Cardiac septum (tissue), 1 donor: ENCODE measurements at places on chromosomes 1 and 21. TPM values are rescaled to one million over a fixed set of nuclear protein-coding genes. Genes with fewer than 3 reads are reported as not detected.

The CALML6 gene
- 0.16 TPM for total RNA-seq

The LCE1C gene
- not detected for total RNA-seq

The SLC45A3 gene
- total RNA-seq: 1.8 TPM

The SERTAD4 gene
- total RNA-seq: 3.7 TPM

The FAM167B gene
- total RNA-seq: 5.4 TPM

The ZNF593 gene
- 23.2 TPM for total RNA-seq

The FOXO6 gene
- total RNA-seq: 2.0 TPM

- DNase-seq: no peak
These were observed 36.1 kb downstream of the B3GALT5 start for GRCh38 chr21:39648879-39649278.

DNA sequence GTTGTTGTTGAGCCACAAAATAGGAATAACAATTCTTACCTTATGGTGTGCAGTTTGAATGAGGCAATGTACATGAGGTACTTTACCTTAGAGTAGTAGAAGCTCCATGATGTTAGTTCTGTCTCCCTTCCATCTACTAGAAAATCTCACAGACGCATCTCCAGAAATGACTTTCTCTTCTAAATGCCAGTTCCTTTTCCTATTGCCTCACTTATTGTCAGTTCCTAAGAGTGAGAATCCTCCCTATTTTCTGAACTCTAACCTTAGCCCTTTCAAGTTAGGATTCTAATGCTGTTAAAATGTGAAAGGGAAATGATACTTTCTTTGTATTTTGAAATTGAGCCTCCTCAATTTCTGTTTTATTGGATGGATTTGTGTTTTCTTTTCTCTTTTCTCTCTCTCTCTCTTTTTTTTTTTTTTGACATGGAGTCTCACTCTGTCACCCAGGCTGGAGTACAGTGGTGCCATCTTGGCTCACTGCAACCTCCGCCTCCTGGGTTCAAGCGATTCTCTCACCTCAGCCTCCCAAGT lies 18.6 kb upstream of the MAPKAPK2 start:
- no peak for DNase-seq

GRCh38 chr1:22516906-22517571 lies 46.2 kb upstream of the EPHA8 start:
- no peak for DNase-seq

DNA sequence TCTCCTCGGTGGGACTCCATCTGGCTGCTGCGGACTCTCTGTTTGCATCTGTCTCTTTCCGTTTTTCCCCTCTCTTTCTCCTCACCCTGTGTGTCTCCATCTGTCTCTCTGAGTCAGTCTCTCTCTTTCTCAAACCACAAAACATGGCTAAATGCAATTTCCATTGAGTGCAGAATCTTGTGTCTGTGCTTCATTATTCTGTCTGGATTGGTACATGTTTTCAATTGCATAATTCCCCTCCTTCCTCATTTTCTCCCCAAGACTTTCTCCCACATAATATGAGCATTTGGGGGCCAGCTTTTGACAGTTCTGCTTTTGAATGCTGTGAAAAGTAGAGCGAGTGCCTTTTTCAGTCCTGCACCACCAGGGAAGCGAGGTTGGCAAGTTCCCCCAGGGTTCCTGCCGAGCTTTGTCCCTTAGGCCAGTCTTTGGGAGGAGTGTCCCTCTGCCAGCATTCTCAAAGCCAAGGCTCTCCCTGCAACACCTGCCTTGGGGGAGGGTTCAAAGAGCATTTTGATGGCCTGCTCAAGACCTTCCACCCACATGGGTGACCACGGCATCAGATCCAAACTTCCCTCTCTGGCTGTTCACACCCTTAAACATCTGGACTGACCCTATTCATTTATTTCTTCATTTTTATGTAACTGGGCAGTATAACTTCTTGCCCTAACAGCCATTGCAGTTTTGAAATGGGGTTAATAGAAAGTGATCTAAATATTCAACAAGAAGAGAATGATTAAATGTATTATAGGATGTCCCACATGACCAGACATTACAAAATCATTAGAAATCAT lies 32.8 kb upstream of the SCMH1 start:
- DNase-seq: no peak

- no peak for DNase-seq
These were observed 17.6 kb upstream of the SLC30A1 start for GRCh38 chr1:211596418-211597181.

DNA sequence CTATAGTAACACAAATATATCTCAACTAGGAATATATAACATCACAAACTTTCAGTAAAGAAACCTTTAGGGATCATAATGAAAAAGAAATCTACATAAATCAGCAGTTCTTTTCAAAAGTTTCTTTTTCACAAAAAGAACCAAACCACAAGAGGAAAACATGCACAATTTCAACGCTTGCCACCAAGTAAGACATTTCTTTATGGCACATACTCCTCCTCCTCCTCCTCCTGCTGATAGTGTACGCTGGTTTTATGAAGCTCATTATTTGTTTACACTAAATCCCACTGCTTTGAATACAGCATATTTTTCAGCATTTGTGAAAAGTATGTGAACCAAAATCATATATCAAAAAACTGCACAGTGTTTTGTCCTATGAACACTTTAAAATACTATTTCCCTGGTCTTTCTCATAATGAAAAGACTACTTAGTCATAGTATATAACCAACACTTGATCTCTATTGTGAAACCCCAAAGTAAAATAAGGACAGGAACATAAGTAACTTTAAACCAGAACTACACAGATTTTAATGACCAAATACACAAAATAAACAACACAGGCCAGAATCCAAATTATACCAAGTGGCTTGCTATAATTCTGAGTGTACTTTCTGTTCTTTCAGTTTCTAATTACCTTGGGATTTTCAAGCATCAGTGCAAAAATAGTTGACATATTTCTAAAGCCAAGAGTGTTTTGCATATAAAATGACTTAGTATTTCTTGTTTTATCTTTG lies 184.2 kb downstream of the EIF4G3 start:
- DNase-seq: no peak

DNA sequence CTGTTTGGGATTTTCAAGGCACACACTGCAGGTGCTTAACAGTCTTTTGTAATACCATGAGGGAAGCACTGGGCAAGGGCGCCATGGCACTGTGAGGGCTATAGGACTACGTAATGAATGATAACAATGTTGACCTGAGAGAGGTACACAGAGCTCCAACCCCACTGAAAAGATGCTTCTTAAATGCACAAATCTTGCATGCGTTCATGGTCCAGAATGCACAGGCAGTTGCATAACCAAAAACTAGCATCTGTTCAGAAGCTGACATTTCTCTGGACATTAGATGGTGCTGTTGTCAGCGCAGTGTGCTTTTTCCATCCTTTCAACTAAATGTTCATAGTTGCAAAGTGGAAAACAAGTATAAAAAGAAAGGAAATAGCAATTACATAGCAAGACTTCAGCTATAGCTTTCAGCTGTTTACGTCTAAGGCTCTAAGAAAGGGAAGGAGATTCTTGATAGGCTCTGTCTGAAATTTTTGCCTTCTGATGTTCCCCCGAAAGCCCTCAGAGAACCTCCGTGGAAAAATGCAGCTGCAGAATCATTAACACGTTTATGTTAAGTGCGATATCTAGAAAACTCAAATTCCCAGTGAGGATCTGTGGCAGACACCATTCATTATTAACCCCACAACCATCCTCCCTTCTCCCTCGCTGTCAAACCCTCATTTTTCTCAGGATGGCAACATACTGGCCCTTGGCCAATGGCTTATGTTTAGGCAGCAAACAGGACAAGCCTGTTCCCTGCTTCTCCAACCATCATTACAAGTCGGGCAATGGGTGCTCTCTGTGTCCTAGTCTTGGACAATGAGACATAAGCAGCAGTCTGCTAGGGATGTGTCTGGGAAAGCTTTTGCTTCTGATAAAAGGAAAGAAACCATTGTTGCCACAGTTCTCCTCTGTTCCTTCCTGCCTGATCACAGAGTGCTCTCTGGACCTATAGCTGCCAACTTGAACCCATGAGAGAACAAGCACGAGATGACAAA lies 8.2 kb upstream of the TARBP1 start:
- no peak for DNase-seq

DNA sequence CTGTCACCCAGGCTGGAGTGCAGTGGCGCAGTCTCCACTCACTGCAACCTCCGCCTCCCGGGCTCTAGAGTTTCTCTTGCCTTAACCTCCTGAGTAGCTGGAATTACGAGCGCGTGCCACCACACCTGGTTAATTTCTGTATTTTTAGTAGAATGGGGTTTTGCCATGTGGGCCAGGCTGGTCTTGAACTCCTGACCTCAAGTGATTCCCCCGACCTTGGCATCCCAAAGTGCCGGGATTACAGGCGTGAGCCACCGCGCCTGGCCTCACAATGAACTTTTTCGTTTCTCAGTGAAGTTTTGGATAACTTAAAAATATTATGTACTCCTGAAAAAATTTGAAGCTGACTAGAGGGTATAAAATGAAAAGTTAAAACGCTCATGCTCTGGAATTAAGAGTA lies 59.5 kb downstream of the TBCE start:
- DNase-seq: no peak

GRCh38 chr1:55749975-55750627 lies 534.9 kb upstream of the USP24 start:
- DNase-seq: no peak

GRCh38 chr21:17848228-17848627 lies 29.1 kb upstream of the C21orf91 start:
- no peak for DNase-seq

DNA sequence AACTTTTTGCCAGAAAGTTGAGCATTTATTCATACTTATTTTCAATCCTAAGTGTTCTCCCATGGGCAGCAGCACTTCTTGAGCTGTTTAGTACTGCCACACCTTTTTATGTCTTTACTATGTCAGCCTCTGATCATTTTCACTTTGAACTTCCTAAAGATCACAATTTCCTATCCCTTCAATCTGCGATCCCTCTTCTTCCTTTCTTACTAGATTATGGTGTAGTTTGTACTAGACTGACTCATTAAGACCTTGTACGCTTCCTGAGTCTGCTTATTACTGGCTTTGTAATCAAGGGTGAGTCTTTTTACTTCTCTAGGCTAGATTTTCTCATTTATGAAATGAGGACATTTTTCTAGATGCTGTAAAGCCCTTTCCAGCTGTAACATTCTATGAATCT lies 55.1 kb downstream of the LRIG2 start:
- no peak for DNase-seq

DNA sequence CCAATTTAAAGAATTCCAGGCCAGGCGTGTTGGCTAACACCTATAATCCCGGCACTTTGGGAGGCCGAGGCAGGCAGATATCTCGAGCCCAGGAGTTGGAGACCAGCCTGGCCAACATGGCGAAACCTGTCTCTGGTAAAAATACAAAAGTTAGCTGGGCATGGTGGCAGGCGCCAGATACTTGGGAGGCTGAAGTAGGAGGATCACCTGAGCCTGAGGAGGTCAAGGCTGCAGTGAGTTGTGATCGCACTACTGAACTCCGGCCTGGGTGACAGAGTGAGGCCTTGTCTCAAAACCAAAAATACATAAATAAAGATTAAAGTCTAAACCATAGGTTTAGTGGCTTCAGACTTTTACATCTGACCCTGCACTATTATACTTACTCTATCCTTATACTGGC lies 32.4 kb downstream of the BTG3 start:
- DNase-seq: no peak

DNA sequence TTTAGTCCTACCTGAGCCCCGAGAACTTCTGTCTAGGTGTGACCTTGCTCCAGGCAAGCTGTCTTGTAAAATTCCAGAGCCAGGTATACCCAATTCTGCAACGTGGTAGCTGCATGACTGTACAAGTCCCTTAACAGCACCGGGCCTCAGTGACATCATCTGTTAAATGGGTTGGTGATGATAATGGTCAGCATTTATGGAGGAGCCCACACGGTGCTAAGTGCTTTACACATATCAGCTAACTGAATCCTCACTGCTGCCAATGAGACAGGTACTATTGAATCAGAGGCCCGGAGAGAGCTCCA lies 37.2 kb upstream of the PADI1 start:
- DNase-seq: no peak

GRCh38 chr1:194698908-194699318 lies 1512.5 kb upstream of the B3GALT2 start:
- no peak for DNase-seq

DNA sequence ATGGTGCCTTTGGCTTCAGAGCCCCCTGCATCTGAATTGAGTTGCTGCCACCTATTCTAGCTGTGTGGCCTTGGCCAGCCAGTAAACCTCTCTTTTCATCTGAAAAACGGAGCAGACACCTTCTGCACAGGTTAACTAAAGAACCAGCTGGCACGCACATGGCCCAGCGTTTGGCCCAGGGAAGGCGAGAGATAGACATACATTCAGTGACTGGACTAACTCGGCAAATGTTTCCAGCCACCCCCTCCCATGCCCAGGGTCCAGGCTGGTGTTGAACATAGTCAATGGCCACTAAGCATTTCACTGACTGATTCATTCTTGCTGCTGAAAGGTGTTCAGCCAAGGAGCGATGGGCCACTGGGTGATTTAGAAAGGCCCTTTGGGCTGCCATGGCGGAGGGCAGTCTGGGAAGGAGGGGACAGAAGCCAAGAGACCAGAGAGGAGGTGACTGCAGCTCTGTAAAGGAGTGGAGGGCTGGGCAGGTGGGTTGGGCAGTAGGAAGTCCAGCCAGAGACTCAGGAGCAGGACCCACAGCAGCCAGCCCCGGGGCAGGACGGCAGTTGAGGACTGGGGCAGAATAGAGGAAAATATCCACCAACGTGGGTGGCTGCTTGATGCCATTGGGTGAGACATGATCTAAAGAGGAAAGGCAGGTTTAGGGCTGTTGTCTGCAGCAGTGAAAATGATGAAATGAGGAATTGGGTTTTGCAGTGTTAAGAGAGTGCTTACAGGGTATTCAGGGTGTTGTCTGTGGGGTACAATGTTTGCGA lies 184.3 kb downstream of the HIVEP3 start:
- no peak for DNase-seq

DNA sequence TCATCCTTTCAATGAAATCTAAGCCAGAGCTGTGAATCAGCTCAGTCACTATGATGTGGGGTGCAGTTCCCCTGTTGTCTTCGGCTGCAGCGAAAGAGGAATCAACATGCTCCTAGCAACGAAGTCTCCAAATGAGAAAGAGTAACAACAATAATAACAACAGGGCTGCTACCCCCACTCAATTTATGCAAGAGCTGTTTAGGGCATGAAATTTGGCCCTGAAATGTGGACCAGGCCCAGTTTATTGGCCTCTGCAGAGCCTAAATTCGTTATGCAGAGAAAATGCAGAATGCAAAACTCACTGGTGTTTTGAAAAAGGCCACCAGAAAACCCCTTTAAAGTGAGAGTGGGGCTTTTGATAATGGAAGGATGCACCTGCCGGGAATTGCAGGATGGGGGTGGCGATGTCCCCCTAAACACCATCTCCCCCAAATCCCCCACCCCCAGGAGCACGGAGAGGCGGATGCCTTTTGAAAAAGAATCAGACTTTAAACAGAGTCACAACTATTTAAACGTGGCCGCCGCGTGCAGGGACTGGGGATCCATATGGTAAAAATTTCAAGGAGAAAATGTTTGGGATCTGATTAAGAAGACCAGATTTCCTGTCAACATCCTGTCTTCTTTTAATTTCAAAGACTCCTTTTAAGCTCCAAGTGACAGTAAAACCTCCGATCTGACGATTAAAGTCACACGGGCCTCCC lies 1.9 kb downstream of the RUNX3 start:
- no peak for DNase-seq

GRCh38 chr1:246083416-246083815 lies 423.7 kb downstream of the SMYD3 start:
- DNase-seq: no peak
